ENCODE measurements at places on chromosomes 6 and 20. TPM values are rescaled to one million over a fixed set of nuclear protein-coding genes. Genes with fewer than 3 reads are reported as not detected.

Gene ABHD12
- 27.4 TPM for total RNA-seq

Gene C20orf96
- 5.7 TPM for total RNA-seq

Gene RIMS4
- not detected for total RNA-seq

Gene TRIM10
- total RNA-seq, result not detected

Gene MUC21
- total RNA-seq, result not detected

Gene PROKR2
- total RNA-seq, result not detected

Gene AIG1
- total RNA-seq, result 10.0 TPM

Gene PPP1R16B
- 31.4 TPM for total RNA-seq

Gene MYB
- total RNA-seq, result 20.9 TPM

Gene WFDC12
- not detected for total RNA-seq

Gene RPS6KA2
- total RNA-seq, result 13.5 TPM

GRCh38 chr20:48706116-48706656, 121.6 kb downstream of the PREX1 start:
- no peak for DNase-seq

DNA sequence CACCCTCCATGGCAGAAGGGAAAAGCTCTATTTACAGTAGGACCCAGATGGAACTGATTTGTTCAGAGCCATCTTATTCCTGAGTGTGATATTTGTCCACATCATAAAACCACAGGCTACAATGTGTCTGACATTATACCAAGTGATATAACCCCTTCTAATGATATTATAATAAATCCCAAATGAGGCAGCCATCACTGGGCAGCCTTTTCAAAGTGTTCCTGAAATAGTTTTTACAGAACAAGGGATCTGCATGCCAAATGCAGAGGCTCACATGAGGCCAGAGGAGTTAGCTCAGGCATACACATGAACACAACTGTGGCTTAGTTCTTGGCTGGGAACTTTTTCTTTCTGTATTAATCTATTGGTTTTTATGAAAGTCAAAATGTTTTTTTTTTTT, 207.7 kb downstream of the MAFB start:
- DNase-seq, result no peak

DNA sequence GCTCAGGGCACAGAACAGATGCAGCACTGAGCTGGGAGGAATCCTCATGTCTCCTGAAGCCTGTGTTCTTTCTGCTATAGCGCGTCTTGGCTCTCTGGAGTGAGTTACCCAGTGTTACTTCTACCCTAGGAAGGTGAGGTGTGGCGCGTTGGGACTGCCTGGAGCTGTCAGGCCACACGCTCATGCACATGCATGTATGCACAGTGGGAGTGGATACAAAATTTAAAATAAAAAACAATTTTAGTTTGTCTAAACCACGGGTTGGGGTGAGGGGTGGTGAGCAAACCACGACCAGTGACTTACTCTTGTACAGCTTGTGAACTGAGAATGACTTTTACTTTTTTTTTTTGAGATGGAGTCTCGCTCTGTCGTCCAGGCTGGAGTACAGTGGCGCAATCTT, 298.6 kb upstream of the SUPT3H start:
- no peak for DNase-seq

DNA sequence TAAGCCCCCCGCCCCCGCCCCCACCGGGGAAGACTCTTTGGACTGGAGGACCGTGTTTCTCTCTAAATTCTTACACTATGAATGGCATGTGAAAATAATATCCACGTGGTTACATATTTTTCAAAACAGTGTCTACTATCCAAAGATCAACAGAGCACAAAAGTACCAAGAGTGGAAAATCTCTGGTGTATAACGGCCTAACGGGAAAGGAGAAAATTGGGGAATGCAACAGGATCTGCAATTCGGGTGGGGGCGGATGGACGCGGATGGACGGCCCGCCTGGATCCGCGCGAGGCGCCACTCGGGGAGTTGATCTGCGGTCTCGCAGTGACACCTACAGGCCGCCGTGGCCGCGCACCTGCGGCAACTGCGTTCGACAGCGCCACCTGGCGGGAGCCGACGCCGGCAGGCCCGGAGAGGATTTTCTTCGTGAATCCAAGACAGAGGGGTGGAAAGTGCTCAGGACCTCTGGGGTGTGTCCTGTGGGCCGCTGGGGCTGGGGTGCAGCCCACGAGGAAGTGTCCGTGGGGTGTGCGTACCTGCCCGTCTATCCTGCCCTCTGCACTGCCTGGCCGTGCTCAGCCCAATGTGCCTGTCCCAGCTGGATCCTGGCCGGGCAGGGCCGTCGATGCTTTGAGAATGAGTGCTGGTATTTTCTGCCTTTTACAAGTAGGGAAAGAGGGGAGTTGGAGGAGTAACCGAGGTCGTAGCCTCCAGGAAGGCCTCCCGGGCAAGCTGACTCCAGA, 18.6 kb downstream of the ANKRD60 start:
- DNase-seq, result peak; percentile 90

GRCh38 chr6:29834564-29835436, 7.2 kb downstream of the HLA-G start:
- peak; percentile 50 for DNase-seq

GRCh38 chr6:2935566-2936291, 32.6 kb upstream of the SERPINB9 start:
- DNase-seq, result no peak

GRCh38 chr6:36340306-36340617, 3.6 kb upstream of the BNIP5 start:
- DNase-seq, result no peak

DNA sequence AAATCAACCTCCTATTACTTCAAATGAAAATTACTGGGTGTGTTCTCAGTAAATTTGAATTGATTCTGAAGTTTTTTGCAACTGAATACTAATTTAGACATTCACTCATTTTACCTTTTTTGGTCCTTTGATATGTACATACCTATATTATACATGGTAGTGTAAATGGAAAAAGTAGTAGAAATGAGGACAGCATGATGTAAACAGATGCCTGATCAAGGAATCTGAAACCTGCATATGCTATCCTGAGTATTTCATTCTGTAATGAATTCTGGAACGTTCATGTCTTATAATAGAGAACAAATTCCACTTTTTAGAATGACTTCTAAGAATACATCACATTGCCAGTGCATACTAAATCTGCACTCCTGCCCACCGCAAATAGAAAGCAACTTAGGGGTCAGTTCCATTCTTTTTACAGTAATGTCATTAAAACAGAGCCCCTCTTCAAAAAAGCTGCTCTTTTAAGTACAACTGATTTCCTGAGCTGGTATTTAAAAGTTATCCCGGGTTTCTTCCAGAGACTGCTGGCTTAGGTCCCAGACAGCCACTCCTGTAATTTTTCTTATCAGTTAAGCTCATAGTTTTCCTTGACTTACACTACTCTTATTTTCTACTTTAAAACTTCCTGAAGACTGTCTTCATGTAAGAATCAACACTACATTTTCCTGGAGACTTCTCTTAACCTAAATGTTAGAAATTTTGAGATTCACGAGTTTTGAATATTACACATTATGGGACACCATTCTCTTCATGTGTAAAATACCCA, 48.4 kb downstream of the MAP3K7 start:
- DNase-seq, result no peak

DNA sequence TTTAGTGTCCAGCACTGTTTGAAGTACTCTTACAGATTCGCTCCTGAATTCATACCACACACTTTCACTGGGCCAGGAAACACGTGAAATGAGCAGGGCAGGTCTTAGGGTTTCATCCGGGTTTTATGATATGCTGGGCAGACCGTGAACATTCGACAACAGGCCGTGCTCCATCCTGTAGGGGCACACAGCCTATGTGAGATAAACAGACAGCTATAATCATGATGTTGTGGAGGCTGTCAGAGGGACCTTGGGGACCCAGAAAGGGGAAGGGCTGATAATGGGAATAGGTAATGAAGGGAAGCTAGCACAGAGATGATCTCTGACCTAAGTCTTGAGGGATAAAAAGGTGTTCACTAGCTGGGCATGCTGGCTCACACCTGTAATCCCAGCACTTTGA, 110.4 kb downstream of the RIN2 start:
- no peak for DNase-seq

GRCh38 chr6:72938104-72938503, 287.2 kb downstream of the KHDC1L start:
- no peak for DNase-seq

GRCh38 chr6:138290423-138290962, 72.2 kb upstream of the PBOV1 start:
- DNase-seq, result no peak

- no peak for DNase-seq
These were observed 115.4 kb downstream of the PFDN4 start for GRCh38 chr20:54323227-54323734.

DNA sequence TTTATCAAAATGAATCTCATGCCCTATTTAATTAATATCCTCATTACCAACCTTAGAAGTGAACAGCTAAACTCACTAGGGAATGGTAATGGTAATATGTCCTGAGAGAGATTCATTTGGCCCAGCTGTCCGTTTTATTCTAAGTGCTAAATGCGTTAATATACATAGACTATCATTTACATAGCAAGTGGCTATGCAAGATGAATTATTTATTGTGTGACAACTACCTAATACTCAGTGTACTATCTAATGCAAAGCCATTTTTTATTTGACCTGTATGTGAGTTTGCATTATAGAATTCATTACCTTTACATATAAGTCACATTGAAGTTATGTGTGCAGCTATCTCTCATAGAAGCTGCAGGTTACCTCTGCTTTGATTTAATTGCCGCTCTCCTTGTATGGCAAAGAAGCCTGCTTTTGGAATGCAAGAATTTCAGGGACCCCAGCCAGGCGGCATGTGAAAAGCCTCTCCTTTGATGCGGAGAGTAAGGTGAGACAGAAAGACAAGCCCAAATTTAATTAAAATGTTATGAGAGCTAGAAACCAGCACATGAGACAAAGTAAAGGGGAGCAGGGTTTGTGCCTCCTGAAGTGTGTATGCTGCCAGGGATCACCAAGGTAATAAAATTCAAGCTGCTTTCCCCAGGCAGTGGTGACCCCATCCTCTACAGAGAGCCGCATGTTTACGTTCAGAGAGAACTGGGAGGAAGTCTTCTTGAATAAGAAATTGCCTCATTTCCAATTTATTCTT, 693.0 kb upstream of the MAP3K7 start:
- no peak for DNase-seq

- no peak for DNase-seq
These were observed 57.4 kb upstream of the TFAP2D start for GRCh38 chr6:50655848-50656453.

DNA sequence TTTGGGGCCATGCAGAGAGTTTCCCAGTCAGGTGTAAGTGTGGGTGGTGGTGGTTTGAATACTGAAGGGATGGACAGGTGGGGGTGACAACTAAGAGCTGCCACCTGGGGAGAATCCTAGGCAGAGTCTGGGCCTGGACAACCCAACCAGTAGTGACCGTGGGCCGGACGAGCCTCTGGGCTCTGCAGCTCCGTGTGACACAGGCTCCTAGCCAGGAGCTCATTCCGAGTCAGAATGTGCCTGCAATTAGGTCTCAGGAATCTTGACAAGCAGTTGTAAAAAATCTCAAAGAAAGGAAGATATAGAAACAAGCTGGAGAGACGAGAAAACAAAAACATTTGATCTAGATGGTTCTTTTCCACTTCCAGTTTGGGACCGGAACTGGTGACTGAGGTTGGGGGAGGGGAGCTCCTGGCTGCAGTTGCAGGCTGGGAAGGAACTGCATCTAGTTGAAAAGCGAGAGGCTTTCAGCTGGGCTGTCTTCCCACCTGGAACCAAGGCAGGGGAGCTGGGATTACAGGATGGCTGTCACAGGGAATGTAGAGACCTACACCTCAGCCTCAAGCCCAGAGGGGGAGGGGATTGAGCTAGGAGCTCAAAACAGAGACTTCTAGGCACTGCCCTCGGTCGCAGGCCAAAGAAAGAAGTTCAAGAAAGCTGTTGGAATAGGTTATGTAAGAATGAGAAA, 156.9 kb downstream of the PAX1 start:
- DNase-seq, result no peak

DNA sequence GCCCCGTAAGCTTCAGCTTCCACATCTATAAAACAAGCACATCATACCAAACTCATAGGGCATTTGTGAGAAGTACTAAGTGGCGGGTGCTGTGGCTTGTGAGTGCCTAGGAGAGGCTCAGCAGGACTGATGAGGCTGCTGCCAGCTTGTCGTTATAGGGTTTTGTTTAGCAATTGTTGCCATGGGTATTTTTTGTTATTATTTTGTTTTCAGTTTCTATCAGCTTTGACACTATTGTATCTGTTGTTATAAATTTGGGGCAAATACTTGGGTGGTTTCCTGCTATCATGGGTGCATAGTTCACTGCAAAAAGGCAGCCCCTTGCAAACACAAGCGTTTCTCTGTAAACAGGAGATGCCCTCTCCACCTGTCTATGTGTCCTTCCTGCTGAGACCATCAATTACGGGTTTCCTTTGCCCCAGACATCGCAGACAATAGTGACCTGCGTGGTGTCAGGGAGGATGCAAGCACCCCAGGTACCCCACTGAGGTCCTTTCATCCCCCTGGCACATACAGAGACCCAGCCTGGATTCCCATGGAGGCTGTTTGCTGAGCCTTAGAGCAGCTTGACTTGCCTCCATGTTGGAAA, 3.1 kb upstream of the CCDC167 start:
- DNase-seq, result peak; percentile 63

GRCh38 chr20:62686869-62687830, 21.5 kb upstream of the NTSR1 start:
- DNase-seq, result no peak

- no peak for DNase-seq
These were observed 561 bp downstream of the IL22RA2 start for GRCh38 chr6:137172734-137173431.

GRCh38 chr6:159995405-159995804, 26.5 kb downstream of the IGF2R start:
- no peak for DNase-seq

- DNase-seq, result peak; percentile 18
These were observed 45.7 kb downstream of the RAMACL start for GRCh38 chr6:166540631-166541331.

DNA sequence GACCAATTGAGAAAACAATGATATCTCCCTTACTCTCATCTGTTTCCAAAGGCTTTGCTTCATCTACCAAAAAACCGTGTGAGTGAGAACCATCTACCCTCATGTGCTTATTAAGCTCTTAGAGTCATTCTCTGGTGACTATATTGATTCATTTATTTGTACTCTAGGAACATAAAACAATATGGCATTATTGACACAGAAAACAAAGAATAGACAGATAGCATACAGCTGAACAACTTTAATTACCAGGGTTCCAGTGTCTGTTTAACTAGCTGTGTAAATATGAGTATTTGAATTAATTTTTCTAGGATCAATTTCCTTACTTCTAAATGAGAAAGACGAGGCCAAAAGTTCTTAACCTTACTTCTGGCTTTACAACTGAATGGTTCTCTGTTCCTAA, 31.3 kb upstream of the HEY2 start:
- DNase-seq, result no peak

DNA sequence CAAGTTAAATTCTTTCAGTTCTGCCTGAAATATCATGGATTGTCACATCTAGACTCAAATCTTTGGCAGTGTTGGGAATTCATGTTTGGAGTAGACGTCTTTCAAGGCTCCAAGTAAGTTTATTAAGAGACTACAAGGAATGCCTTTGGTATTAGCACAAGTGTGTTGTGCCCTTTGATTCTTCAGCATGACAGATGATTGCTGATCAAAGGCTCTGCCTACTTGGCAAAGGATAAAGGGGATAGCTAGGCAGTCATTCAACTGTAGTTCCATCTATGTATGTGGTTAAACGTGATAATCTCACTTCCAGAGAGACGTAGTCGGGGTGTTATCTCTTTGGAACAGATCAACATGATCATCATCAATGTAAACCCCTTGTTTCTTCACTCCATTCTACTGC, 86.2 kb downstream of the SPTLC3 start:
- no peak for DNase-seq

Measured in naive thymus-derived CD8-positive, alpha-beta T cell (primary cell).